ENCODE measurements at places on chromosomes 5 and 9.

GRCh38 chr5:179397516-179397915 is 52.3 kb upstream of the ADAMTS2 start:
- no peak for DNase-seq

- no peak for DNase-seq
These were observed 250.0 kb downstream of the NR3C1 start for GRCh38 chr5:143153332-143154119.

DNA sequence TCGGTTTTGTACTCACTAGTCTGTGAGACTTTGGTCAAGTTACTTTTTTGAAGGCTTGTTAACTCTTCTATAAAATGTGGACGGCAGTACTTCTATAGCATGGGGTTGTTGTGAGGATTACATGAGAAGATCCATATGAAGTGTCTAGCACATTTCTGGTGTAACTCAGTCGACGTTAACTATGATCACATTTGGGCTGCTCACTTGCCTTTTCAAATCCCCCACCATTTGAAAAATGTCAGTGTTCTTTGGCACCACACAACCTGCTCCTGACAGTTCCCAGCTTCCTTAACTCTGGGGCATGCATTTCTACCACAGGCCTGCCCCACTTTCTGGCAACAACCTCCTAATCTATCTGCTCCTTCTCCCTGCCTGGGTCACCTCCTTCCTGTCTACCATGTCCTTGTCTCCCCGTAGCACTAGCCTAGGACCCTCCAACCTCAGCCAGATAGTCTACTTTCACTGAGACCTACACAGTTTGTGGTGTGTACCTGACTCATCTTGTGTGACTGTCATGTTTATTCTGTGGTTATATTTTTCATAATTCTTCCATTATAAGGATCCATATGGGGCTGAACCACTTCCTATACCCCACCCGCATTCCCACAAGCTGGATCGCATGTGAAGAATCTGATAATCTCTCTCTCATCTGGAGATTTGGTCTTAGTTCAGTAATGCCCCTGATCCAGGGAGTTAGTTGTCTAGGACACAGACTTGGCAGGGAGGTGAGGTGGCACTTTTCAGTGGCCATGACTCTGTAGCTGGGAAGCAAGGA is 30.2 kb upstream of the BASP1 start:
- no peak for DNase-seq

DNA sequence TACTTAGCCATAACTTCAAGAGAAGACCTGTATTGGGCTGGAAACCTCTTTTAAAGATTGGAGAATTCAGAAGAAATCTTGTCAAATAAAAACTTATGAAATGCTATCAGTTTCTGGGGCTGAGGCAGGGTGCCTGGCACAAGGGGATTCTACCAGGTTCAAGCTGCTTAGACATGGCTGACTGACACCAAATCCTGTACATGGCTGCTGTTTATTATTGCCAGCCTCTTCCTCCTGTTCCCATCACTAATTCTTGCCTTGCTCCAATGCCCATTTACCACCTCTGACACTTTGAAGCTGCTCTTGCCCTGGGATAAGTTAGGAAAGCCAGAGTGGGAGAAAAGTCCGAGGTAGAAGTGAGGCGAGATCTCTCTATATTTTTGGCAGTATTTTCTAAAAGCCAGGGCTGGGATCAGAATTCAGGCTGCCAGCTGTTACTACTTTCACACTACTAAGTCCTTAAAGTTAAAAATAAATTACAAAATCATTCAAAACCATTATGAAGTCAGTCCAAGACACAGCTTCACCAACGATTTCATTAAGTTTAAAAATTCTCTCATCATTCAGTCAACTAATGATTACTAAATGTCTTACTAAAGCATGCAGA is 66.3 kb upstream of the TNFAIP8 start:
- no peak for DNase-seq

DNA sequence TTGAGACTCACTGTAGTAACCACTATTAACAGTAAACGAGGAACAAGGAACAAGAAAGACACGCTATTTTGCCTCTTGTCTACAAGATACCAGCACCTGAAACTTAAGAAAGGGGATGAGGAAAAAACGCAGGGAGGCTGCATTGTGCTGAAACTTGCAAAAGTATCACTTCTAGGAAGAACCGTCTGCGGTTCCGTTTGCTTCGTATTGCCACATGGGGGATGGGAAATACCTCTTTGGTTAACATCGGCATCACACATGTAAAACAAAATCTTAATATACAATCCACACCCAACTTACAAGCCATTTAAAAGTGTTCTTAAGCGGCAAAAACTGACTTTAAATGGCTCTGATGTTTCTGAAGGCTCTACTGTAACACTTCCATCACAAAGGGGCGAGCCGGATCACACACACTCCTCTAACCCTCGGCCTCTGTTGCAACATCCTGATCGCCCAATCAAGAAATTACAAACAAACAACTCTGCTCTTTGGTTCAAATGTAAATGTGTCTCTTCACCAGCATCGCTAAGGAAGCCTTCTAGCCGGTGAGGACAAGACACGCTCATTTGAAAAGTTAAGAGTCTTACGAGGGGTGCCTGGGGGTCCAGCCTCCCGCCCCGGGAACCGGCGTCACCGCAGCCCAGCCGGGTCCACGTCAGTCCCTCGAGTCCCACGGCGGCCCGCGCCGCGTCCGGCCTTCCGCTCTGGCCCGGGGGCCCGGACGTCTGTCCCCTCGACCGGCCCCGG is 621 bp downstream of the SEC16A start:
- DNase-seq: no peak

DNA sequence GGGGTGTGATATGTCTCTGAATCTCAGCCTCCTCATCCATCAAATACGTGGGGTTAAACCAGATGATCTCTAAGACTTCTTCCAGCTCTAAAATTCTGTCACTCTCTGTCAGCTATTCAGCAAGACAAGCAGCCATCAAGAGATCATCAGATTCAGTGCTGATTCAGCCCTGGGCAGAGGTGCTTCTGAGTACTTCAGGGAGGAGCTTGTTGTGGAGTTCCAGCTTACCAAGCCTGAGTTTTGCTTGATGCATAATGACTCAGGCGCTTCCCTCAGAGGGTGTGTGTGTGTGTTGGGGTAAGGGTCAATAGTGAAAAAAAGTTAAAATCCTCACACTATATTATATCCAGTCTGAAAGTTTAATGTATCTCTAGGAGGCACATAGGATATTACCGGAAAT is 29.6 kb upstream of the TAF1L start:
- DNase-seq: no peak
